ENCODE measurements at places on chromosomes 16 and 17.

- no peak for DNase-seq
Measured at GRCh38 chr17:80099291-80100034, 1.9 kb upstream of the GAA start.

- DNase-seq = no peak
Measured at GRCh38 chr16:49427771-49428170, 54.2 kb downstream of the C16orf78 start.

- no peak for DNase-seq
Measured at GRCh38 chr16:57137043-57137442, 44.7 kb downstream of the CPNE2 start.

- DNase-seq = no peak
Measured at GRCh38 chr17:10664571-10664970, 7.5 kb upstream of the MYH3 start.

- DNase-seq = no peak
Measured at GRCh38 chr17:75819116-75819515, 25.1 kb downstream of the UNC13D start.

- DNase-seq = no peak
Measured at GRCh38 chr16:81268509-81268908, 30.0 kb downstream of the BCO1 start.

- DNase-seq = no peak
Measured at GRCh38 chr16:56742030-56742984, 12.4 kb downstream of the NUP93 start.

- DNase-seq = no peak
Measured at GRCh38 chr16:55470533-55471371, 8.2 kb upstream of the MMP2 start.

GRCh38 chr17:10616502-10617119 lies 40.5 kb downstream of the MYH3 start:
- DNase-seq = no peak

DNA sequence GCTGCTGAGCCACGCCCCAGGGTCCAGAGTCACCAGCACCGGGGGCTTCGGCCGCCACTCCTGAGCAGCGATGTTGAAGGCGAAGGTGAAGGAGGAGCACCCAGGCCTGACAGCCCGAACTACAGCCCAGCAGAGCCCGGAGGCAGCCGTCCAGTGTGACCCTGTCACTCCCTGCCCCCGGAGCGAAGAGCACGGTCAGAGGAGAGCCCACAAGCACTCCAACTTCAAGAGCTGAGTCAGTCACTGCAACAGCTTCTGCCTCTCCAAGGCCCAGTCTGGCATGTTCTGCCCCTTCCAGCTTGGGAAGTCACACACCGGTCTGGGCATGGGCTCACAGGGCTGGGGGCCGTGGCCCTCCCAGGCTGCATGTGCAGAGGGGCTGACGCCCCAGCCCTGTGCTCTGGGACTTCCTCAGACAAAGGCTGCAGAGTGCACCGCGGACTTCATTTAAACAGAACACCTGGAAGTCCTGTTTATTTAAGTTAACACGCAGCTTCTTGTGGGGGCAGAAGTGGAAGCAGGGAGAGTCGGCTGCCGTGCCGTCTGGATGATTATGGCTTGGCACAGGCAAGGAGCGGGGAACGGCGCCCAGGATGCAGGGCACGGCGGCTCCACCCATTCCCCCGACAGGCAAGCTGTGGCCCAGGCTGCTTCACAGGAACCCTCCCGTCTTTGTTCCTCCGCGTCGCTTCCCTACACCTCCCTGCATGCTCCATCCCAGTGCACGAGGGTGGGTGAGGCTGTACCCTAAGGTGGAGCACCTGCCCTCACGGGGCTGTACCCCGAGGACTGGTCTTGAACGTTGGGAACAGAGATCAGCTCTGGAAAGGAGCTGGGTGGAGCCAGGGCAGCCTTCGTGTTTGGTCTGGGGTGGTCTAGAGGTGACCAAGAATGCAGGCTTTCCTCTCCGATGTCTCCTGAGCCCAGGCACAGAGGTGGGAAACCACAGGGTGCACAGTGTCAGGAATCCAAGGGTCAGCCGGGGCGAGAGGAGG lies 68.9 kb upstream of the METRNL start:
- DNase-seq = no peak

GRCh38 chr17:1413281-1413791 lies 13.3 kb upstream of the YWHAE start:
- DNase-seq = no peak

- no peak for DNase-seq
Measured at GRCh38 chr17:81039854-81040758, 5.2 kb downstream of the BAIAP2 start.

- no peak for DNase-seq
Measured at GRCh38 chr16:19582050-19582831, 26.7 kb downstream of the VPS35L start.

DNA sequence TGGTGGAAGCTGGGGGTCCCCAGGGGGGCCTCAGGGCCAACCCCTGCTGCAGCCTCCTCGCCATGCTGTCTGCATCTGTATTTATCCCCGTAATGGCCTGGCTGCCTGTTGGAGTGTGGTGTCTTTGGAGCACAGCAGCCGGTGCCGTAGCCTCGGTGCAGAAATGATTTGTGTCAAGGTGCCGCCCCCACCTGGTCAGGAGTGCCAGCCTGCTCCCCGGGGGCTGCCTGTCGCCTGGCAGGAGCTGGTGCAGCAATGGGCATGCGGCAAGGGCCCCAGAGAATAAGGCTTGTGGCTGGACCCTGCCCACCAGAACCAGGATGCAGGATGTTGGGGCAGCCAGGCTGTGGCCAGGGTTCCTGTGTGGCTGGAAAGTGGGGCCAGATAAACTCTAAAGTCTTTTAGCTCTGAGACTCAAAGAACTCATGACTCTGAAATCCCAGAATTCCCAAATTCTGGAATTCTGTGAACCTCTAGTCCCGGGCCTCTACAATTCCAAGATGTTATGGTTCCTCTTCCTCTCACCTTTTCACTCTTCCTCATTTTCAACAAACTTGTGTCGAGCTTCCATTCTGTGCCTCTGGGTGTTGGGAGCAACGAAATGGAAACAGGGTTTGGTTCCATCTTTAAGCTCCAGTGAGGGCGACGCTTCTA lies 5.9 kb downstream of the CPNE2 start:
- no peak for DNase-seq

DNA sequence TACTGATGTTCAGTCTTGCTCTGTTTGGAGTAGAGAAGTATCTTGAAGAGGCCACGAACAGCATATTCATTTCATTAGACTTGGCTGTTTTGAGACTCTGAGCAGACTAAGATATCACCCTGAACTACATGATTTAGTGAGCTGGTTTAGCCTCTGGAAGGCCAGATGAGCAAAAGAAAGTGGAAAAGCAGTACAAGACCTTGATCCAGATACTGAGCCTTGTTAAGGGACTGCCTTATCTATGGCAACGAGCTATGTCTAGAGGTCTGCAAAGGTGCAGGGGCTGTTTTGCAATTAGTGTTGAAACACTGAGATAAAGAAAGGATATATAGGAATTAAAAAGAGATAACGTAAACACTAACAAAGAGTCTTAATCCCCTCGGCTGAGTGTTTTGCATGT lies 231.4 kb downstream of the IRX3 start:
- DNase-seq = no peak

DNA sequence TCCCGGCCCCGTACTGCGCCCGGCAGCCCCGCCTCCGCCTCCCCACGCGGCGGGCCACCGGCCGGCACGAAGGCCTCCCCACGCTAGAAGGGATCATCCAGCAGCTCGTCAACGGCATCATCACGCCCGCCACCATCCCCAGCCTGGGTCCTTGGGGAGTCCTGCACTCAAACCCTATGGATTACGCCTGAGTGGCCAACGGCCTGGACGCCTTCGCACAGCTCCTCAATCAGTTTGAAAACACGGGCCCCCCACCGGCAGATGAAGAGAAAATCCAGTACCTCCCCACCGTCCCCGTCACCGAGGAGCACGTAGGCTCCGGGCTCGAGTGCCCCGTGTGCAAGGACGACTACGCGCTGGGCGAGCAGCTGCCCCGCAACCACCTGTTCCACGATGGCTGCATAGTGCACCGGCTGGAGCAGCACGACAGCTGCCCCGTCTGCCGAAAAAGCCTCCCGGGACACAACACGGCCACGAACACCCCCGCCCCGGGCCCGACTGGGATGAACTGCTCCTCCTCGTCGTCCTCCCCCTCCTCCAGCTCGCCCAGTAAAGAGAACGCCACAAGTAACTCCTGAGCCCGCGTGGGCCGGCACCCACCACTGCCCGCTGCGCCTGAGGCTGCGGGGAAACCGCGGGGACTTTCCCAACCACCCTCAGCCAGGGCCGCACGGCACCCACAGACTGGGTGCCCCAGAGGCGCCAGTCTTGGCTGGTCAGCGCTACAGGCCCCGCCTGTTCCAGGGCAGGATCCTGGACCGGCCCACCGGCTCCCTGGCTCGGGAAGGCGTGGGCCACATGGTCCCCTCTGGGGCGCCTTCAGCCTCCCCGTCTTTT lies 39.0 kb upstream of the AKAP1 start:
- no peak for DNase-seq

DNA sequence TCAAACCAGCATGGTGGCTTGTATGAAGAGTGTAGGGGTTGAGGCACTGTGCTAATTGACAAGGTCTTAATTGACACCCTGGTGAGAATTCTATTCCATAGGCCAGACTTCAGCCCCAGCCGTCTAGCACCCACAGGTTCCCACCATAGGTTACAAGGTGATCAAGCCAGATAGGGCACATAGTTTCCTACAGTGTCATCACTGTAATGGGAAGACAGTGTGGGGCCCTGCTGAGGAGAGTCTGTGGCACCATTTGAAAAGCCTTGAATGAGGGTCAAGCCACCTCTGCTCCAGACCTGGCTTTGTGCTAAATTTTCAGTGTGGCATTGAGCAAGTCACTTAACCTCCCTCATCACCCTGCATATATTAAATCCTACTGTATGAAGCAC lies 36.2 kb downstream of the YPEL2 start:
- DNase-seq = no peak

DNA sequence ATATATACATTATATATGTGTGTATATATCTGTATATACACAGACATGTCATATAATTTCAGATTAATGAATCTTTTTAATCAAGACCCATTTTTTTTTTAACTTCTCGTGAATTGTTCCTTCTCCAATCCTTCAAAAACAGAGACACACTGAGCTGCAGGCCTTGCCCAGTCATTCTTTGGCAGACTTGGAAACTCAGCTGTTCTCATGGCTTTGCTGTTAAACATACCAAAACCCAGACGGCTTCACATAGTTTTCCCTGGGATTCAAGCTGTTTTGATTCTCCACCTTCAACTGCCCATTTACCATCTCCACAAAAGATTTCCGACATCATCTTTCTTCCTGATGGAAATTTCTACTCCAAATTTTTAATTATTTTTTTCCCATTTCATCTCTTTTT lies 148.7 kb downstream of the KCNJ2 start:
- no peak for DNase-seq

DNA sequence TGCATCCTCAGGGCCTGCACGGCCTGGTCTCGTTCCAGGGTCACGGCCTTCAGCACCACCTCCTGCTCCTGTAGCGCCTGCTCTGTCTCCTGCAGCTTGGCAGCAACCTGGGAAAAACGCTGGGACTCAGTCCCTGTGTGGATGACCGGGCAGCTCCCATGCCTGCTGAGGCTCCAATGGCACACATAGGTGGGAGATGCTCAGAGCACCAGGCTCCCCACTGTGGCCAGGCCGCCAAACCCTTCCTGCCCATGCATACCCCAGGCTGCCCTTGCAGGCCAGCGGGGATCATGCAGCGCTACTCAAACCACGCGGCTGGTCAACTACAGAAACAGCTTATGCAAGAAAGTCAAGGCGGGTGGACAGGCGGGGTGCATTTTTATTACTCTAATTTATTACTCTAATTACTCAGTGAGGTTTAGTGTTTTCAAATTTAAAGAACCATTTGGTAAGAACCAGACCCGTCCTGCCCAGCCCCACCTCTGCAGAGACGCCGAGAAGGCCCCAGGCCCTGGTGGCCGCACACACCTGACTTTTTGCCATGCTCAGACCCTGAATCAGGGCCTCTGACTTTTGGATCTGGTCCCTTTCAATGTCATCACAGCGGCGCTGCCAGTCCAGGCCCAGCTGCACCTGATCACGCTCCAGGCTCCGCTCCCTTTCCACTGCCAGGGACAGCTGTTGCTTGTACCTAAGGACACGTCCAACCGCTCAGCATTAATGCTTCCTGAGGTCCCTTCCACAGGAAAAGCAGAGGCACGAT lies 34.0 kb downstream of the CCDC57 start:
- DNase-seq = no peak

- no peak for DNase-seq
Measured at GRCh38 chr16:74079232-74079586, 217.4 kb upstream of the PSMD7 start.

- DNase-seq = no peak
Measured at GRCh38 chr17:75743625-75744206, 21.3 kb downstream of the GALK1 start.

DNA sequence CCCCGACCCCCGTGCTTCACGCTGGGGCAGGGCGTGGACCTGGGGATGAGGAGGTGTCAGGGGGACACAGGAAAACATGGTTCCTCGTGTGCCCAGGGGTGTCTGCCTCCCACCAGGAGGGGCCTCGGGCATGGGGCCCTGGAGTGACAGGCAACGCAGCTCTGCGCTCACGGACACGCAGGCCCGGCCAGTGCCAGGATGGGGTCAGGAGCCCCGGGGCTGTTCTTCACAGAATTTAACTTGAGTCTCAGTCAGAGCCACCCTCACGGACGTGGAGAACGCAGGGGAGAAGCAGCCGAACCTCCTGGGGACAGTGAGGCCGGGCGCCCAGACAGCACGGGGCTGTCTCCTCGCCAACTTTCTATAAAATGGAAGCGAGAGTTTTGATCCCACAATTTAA lies 16.7 kb downstream of the UNKL start:
- DNase-seq = no peak

GRCh38 chr17:75087558-75088453 lies at the start of gene SLC16A5:
Gene SLC16A5 (plus strand): TSS chr17:75087954. CDS start chr17:75093637, 5,683 bp downstream.
- no peak for DNase-seq

DNA sequence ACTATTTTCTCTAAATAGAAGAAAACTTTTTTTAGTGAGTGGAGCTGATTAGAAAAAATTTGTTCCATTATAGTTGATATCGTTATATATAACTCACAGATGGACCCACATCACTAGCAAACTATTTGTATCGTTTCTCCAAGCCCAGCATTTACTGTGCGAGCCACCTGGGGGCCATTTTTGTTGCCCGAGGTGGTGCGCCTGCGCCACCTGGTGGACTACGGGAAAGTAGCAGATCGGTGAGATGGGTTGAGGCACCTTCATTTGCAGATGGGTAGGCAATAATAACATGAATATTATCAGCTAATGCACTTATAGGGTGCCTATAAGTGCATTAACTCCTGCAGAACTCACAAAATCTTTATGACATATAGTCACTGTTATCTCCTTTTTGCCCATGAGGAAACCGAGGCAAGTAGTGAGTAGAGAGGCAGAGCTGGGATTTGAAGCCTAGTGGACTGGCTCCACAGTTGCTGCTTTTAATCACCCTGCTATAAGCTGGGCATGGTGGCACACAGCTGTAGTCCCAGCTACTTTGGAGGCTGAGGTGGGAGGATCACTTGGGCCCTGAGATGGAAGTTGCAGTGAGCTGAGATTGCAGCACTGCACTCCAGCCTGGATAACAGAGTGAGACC lies 23.2 kb upstream of the NTN1 start:
- DNase-seq = no peak

DNA sequence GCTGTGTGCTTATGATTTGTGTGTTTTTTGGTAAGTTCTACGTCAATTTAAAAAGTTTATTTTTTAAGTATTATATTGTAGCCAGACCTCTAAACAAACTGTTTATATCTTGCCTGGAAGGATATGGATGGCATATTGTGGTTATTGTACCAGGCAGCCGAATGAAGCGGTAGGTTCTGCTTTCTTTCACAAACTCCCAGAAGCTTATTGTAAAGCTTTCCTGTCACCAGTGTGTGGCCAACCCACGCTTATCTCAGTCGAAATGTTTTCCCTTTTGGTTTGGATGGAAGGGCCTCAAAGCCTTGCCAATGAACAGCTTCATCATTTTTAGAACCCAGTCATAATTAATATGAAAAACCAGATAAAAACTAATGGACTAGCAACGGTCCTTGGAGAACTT lies 53.1 kb downstream of the CYB5B start:
- no peak for DNase-seq

Measured in right renal cortex interstitium (tissue), 3 donors.